ENCODE measurements at places on chromosomes 1 and 21.

DNA sequence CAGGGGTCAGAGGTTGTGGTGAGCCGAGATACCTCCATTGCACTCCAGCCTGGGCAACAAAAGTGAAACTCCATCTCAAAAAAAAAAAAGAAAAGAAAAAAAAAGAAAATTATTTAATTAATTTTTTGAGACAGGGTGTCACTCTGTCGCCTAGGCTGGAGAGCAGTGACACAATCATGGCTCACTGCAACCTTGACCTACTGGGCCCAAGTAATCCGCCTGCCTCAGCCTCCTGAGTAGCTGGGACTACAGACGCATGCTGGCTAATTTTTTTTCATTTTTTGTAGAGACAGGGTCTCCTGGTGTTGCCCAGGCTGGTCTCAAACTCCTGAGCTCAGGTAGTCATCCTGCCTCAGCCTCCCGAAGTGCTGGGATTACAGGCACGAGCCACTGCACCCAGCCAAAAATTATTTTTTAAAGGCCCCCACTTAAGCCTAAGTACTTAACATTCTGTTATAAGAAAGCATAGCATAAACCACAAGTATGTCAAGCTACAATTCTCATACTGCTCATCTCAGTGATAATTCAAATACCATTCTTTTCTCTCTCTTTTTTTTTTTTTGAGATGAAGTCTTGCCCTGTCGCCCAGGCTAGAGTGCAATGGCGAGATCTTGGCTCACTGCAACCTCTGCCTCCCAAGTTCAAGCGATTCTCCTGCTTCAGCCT is 19.9 kb downstream of the NUCKS1 start:
- no peak for DNase-seq

DNA sequence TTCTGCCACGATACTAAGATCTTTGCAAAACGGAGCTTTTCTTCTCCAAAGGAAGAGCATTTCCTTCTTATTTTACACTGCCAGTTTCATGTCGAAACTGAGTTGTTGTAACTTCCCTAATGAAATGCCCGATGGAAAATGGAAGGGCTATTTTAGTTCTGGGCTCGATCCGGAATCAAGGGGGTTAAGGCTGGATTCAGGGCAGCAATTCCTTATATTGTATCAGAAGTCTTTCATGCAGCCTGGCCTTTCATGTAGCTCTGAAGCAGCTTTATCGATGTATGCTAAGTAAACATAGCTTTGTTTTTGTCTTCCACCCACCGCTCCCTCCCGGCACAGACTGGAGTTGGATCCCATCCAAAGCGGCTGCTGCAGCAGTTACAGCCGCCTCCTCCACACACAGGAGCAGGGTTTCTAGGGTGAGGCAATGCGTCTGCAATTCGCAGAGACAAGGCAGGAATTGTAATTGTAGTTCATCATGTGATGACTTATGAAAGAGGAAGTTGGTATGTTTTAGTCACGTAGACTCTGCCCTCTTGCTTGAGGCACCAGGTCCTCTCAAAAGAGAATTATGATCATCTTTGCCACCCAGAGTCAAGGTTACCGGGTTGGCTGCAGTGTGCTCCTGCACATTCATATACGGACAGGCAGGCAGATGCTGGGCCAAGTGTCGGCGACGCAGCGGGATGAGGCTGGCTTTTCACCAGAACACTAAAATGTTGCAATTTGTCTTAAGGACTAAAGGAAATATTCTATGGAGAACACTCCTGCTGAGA is 2.6 kb upstream of the IRF2BP2 start:
- DNase-seq = peak; percentile 84

GRCh38 chr1:245611251-245611650 is 456.5 kb downstream of the KIF26B start:
- no peak for DNase-seq

- no peak for DNase-seq
Observed at GRCh38 chr21:22174746-22175145, 1176.5 kb downstream of the NCAM2 start.

GRCh38 chr1:205226868-205227583 is 720 bp upstream of the TMCC2 start:
- peak; percentile 48 for DNase-seq

DNA sequence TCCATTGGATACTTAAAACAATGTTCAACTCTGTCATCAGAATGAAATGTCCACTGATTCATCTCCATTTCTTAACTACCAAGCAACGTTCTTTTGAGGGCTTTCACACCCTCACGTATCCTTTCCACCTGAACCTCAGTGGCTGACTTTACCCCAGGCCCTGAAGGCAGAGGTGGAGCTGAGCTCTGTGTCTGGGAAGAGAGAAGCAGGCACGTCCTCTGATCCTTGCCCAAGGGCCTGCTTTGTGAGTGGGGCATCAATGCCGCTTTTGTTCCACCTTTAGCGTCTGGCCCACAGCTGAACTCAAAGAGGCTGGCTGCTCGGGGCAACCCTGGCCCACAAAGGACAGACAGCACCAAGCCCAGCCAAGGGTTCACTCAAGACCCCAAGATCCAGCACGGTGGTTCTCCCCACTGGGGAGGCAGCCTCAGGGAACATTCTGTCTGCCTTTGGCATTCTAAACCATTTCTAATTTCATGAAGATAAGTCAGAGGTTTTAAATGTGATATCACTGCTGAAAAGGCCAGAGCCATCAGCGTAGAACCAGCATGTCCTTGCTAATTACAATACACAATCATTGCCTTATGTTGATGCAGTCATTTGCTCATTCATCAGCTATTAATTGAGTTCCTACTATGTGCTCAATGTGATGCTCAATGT is 126.0 kb upstream of the UBE2U start:
- DNase-seq = no peak

DNA sequence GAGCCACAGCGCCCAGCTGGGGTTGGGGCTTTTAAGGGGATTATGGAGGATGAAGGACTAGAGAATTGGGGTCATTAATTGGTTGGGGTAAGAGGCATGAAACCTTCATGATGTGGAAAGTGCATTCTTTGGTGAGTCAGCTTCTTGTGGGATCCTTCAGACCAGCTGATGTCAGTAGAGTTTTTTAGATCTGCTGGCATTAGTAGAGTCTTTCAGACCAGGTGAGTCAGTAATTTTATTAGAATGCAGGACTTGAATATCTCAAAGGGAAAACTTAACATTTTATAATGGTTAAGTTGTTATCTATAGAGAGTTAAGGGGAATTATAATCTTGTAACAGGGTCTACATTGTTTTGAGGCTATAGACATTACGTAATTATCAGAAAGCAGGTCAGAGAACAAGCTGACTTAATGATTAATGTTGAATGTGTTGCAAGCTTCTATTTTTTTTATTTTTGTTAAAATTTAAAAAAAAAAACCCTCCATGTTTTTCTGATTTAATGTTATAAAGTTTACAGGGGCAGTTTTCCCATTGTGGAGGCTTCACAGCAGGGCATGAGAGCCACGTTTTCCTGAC is 160.9 kb upstream of the FMN2 start:
- no peak for DNase-seq

- DNase-seq = no peak
Observed at GRCh38 chr21:16536643-16537434, 807.1 kb downstream of the USP25 start.

- peak; percentile 7 for DNase-seq
Observed at GRCh38 chr21:39263372-39263771, 50.1 kb downstream of the BRWD1 start.

GRCh38 chr1:221169447-221169889 is 290.2 kb downstream of the HLX start:
- no peak for DNase-seq

Data from AG08396 (cell line).